Activated T-helper 17 cell treated with anti-CD3 and anti-CD28 coated beads, Interleukin-2, amount 50 U/mL, for 72 hours (primary cell): ENCODE measurements at places on chromosomes 4 and X.
A peak's percentile ranks its signal among the peaks of the same experiment; 100 is the strongest.

DNA sequence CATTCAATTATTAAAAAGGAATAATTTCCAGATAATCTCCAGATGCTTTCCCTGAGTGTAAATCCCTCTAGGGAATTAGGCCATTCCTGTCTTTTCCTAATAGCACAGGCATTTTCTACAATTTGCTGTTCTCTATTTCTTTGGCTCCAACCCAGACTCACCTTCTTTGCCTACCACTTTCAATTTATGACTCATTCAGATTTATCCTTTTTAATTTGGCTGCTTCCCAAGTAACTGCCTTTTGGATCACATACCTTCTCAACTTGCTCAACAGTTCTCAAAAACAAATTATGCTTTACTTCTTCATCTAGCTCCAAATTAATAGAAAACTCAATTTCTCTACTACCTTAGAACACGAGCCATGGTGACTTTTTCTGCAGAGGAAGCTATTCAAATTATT, 1166.3 kb upstream of the PCDH7 start:
- no peak for ATAC-seq

GRCh38 chrX:13763489-13763888, 28.9 kb downstream of the OFD1 start:
- ATAC-seq, result no peak

- no peak for ATAC-seq
Measured at GRCh38 chrX:78712336-78712735, 35.2 kb upstream of the LPAR4 start.

- no peak for ATAC-seq
Measured at GRCh38 chrX:52216541-52216940, 31.9 kb downstream of the MAGED4 start.

DNA sequence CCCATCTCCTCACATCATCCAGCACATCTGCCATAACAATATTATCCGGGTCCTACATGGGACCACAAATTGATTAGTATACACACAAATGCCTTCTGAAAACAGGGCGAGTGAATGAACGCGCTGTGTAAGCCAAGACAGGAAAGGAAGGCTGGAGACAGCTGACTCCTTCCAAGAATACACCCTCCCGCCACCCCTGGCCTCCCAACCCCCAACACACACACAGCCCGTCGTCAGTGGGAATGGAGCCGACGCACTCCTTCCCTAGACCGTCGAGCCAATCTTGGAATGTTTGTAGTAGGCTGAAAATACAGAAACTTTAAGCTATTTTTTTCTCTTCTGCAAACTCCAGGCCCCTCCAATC, 319 bp upstream of the MAGEH1 start:
- ATAC-seq, result peak; percentile 46

GRCh38 chr4:7135389-7135746, 57.0 kb upstream of the SORCS2 start:
- ATAC-seq, result no peak

GRCh38 chr4:93029769-93030168, 726.0 kb downstream of the GRID2 start:
- no peak for ATAC-seq

DNA sequence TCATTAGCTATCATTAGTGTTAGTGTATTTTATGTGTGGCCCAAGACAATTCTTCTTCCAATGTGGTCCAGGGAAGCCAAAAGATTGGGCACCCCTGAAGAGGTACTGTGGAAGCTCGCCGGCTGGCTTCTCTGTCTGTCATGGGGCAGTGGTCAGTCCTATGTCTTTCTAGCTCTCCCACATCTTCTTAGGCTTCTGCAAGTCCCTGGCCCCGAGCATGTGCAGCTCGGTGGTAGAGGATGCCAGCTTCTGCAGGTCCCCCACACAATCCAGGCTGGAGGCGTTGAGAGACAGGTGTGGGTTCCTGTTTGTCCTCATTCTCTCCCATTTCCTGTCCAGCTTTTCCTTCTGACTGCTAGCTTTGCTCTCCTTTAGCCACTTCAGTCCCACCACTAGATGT, 134.1 kb upstream of the NALF2 start:
- no peak for ATAC-seq

DNA sequence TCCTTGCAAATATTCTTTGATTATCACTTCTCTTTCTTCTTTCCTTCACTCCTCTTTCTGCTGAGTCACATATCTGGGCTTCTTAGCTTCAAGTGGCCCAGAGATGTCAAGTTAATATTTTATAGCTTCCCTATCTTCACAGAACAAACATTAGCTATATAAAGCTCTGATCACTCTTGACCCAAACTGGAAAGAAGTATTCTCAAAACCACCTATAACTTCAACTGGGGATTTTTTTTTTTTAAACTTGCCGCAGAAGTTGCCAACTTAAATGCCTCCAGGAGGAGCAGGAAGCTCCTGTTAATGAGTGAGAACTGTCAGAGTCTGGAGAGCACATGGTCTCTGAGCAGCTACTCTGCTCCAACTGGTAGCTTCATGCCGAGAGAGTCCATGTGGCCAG, 233.3 kb upstream of the EDNRA start:
- no peak for ATAC-seq

DNA sequence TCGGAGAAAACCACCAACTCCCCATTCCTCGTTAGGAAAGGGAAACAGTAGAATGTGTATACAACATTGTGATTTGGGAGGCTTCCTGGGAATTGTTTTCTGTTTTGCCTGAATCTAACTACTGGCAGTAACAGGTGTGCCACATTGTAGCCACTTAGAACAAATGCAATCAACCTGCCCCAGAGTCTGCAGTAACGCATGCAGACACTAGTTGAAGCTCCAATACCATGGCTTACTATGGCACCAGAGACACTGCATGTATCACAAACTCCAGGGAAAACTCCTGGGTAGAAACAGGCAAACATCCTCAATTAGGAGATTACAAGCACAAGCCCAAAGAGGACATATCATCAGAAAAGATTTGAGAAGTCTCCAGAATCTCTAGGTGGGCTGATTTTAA, 154.2 kb upstream of the NEIL3 start:
- no peak for ATAC-seq

DNA sequence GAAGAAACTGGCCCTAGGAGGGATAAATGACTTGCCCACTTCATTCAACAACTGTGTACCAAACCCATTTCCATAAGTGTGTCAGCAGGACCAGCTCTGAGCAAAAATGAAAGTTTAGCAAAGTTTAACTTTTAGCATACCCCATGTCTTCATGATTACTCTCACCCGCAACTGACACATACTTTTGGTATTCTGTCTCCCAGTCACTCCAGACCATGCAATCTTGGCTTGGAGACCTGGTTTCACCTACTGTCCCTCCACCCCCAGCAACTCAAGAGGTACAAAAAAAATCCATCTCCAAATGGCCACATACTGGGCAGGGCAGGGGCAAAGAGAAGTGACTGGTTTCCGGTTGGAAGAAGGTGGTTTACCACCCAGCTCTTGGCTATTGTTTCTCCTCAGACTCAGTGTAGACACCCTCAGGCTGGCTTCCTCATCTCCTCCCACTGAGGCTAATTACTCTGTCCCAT, 79.8 kb downstream of the RLIM start:
- peak; percentile 80 for ATAC-seq

DNA sequence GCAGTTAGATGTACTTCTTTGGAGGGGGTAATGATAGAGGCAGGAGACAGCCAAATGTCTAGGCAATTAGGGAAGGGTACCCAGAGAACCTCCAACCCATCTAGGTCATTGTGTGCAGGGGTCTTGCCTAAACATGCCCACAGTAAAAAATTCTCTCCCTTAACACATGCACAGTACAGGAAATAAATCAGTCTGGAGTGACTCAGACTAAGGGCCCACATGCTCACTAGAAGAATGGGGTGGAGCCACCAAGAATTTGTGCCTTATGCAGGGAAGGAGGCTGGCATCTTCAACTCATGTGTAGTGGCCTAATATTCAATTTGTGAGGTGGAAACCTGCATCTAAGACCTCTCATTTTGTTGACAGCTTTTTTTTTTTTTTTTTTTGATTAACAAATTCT, 945.3 kb upstream of the GRIA3 start:
- no peak for ATAC-seq

DNA sequence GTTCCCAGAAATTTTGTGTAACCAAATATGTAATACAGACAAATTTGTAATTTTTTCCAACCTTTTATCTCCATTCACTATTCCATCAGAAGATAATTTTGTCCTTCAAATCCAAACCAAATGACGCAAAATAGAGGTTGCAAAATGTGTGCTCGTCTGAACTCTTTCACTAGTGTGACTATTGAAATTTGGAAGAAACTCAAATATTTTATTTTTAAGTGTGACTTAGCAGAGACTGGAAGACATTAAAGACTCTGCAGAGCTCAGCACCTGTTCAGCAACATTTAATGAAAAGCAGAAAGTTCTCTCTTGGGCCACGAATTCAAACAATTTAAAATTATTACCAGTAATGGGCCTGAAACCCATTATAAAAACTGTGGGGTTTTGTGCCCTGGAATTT, 30.0 kb upstream of the APELA start:
- ATAC-seq, result no peak

- ATAC-seq, result peak; percentile 54
Measured at GRCh38 chrX:13026877-13027652, 17.4 kb downstream of the FAM9C start.

- ATAC-seq, result no peak
Measured at GRCh38 chr4:111506706-111507105, 638.5 kb upstream of the FAM241A start.

DNA sequence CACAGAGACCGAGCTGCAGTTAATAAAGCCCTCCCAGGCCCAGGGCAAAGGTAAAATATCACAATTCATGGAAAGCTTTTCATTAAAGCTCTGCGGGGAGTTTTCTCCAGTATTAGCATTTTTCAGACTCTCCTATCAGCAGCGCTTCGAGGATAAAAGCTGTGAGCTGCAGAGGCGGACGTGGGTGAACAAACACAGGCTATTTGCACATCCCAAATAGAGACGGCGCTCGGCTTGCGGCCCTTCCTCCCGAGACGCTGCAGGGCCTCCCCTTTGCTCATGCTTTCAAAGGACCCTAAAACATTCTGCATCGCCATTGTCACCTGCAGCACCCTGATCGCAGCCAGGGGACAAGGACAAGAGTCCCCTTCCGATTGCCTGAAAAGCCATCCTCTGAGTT, 97.3 kb downstream of the SORCS2 start:
- no peak for ATAC-seq

- ATAC-seq, result no peak
Measured at GRCh38 chrX:96430756-96431455, 253.7 kb upstream of the DIAPH2 start.

- ATAC-seq, result no peak
Measured at GRCh38 chrX:73481521-73481920, 34.7 kb downstream of the CDX4 start.

DNA sequence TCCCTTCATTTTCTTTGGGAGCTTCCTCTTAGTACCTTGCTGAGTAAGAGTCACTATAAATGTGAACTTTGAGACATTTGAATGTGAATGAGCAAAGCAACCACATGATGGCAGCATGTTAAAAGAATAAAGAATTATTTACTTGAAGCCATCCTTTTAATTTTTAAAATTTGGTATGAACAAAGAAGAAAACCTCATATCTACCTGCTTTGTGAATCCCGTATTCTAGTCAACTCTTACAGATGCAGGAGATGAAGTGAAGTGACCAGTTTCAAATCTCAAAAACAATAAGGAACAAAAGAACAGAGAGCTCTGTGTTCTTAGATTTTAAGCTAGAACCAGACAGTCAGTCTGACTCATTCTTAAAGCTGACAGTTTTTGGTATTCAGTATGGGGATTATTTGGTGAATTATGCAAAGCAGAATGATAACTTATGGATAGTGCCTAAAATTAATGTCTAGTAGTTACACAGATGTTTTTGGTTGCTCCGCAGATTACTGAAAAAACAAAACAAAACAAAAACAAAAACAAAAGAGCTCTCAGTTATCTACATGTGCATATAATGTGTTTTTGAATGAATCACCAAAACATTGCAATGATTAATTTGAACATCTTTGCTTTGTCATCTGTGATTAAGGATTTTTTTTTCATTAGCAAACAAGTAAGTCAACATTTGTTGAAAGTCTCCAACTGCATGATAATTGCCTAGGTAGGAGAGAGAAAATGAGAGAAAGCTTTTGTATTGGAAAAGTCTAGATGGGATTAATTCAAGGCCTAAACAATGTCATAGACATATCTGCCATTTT, 48.2 kb upstream of the H2AZ1 start:
- ATAC-seq, result peak; percentile 76

GRCh38 chr4:95265814-95266740, 282.7 kb downstream of the UNC5C start:
- no peak for ATAC-seq

DNA sequence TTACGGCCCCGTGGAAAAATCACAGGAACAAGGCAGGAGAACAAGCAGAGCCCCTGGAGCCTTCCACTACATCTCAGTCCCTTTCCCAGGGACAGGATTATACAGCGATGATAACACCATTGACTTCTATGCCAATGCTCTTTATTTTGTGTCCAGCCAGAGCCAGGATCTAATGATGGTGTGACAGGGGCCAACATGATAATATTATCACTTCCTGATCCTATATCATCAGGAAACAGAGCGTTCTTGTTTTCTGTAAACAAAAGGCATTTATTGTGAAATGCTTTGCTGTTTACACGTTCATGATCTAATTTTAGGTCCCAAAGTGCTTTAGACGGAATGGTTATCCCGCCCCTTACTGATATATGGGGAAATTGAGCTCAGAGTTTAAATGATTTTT, 12.8 kb downstream of the TMPRSS11E start:
- ATAC-seq, result no peak

DNA sequence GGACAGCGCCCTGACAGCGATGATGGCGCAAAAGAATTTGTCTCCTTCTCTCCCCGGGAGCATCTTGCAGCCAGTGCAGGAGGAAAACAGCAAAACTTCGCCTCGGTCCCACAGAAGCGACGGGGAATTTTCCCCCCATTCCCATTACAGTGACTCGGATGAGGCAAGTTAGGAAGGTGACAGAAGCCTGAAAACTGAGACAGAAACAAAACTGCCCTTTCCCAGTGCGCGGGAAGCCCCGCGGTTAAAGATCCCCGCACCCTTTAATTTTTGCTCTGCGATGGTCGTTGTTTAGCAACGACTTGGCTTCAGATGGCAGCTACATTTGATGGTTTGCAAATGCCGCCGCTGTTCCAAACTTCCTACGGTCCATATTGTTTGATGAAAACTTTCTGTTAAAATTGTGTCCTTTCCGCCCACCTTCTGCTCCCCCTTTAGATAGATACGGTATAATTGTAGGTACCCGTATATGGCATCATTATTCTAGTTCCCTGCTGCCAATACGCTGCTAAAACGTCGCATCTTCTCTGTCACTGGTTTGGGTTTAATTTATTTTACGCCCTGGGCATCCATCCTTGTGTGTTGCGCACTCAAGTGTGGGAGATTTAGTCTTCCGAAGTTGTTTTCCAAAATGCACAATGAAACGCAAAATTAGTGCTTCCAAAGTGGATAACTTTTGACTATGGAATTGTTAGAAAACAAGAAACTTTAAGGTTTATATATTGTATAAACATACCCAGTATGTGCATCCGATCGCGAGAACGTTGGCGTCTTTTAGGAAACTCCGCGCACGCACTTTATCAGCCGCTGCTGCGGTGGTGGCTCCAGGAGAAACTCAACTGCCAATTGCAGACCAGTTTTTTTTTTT, 1.5 kb downstream of the ATOH1 start:
- ATAC-seq, result no peak

DNA sequence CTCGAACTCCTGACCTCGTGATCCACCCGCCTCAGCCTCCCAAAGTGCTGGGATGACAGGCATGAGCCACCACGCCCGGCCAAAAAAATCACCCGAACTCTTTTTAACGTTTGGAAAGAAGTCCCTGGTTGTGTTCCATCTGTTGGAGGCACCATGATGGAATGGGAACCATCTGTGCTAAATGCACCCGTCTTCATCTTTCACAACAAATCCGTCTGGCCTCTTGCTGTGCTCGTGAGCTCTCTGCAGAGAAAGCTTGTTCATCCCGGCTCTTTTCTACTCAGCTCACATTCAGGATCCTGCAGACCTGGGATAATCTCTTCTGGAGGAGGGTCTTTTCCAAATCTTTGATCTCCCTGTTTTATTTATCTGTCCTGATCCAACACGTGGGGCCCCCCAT, 188.8 kb downstream of the CRLF2 start:
- no peak for ATAC-seq
